Inflammatory macrophage (primary cell): ENCODE measurements at places on chromosomes 2 and 18.

DNA sequence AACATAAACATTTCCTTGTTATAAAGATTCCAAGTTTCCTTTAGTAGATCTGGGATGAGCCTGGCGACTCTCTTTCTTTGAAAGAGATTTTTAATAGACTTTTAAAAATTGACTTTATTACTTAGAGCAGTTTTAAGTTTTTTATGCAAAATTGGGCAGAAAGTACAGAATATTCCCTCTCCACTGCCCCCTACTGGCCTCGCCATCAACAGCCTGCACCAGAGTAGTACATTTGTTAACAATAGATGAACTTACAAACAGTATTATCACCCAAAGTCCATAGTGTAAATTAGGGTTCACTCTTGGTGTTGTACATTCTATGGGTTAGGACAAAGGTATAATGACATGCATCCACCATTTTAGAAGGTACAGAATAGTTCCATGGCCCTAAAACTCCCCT, 3.9 kb downstream of the MAP3K19 start:
- DNase-seq: peak; percentile 31

GRCh38 chr2:191311-192190, 72.3 kb downstream of the SH3YL1 start:
- DNase-seq: no peak

DNA sequence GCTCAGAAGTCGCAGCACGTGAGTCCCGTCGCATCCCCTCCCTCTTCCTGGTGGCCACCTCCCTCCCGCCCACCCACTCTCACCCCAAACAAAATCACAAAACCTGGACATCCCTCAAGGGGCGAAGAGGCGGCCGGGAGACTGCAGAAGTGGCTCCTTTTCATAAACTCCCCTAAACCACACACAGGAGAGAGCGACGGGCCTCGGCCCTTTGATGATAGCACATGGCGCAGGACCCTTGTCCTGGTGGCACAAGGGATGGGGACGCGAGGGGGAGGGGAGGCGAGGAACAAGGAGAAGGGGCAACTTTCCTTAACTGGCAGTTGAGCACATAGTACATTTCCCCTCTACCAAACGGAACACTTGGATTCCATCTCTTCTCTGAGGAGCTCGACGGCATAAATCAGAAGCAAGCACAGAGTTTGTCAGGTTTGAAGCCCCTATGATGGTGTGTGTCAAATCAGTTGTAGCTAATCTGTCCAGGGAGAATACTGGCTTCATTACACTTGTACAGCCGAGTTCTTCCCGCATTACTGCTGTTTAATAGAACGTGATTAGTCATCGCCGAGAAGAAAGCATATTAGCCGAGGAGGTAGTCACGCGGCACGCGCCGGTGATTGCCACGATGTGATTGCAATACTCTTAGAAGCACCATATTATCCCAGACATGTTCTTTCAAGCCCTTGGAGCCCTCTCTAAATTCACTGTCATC, 43.8 kb downstream of the GBX2 start:
- no peak for DNase-seq

DNA sequence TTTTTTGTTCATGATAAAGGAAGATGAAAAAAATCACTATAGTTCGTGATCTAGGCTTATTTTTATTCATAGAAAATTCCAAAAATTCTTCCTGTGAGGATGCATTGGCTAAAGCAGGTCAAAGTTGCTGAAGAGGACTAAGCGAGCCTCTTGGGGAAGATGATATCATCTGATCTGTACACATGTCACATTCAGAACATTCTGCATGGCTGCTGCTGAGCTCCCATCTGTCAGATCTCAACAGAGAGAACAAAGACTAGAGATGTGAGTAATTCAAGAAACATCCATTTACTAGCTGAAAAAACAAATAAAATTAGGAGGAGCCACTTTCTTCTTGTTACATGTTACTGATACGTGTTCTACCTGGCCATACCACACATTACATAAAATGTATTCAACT, 518.6 kb upstream of the FSIP2 start:
- DNase-seq: no peak

- DNase-seq: peak; percentile 29
Measured at GRCh38 chr2:136310797-136311603, 193.1 kb upstream of the CXCR4 start.

- DNase-seq: no peak
Measured at GRCh38 chr2:100880730-100881129, 60.8 kb downstream of the NPAS2 start.

- DNase-seq: no peak
Measured at GRCh38 chr2:102460467-102460866, 12.6 kb upstream of the SLC9A4 start.

DNA sequence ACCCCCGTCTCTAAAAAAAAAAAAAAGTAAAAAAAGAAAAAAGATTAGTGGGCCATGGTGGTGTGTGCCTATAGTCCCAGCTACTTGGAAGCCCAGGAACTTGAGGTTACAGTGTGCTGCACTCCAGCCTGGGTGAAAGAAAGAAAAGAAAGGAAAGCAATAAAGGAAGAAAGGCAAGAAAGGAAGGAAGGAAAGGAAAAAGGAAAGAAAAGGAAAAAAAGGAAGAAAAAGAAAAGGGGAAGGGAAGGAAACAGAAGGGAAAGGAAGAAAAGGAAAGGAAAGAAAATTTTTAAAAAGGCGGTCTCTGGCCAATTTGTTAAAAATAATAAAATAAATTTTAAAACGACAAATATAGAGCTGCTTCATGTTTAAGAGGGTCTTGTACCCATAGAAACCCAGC, 74.4 kb upstream of the RNU4ATAC start:
- no peak for DNase-seq

GRCh38 chr2:176105730-176106580, 1.1 kb upstream of the HOXD11 start:
- no peak for DNase-seq

- no peak for DNase-seq
Measured at GRCh38 chr2:171530378-171530777, 8.1 kb downstream of the CYBRD1 start.
